ENCODE measurements at places on chromosomes 11 and 22.

DNA sequence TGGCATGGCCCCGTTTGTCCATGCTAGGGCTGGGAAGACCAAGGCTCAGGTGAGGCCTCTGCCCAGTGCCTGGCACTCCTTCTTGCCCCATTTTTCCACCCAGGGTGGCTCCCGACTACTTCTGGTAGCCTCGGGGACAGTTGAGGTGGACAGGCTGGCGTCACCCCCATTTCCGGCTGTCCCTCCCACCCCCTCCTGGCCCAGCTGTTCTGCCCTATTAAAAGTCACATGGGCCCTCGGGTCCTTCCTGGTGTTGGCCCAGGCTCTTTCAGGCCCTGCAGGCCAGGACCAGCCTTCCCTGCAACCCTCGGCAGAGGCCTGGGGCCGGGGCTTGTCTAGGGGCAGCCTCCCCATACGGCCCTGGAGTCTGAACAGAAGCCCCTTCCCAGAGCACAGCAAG lies 9.5 kb downstream of the CD81 start:
- no peaks in the 10 kb centered on the region for H3K36me3 ChIP-seq
- H3K27me3 ChIP-seq: no peaks in the 10 kb centered on the region
- H3K27ac ChIP-seq: no peak overlapping the region
- H3K4me1 ChIP-seq: peaks cover 60% of the 10 kb centered on the region
- H3K4me3 ChIP-seq: no peak overlapping the region

GRCh38 chr11:1437500-1437899 lies 47.8 kb downstream of the BRSK2 start:
- DNase-seq: no peak
- H3K4me1 ChIP-seq: peaks cover 45% of the 10 kb centered on the region
- H3K27me3 ChIP-seq: no peaks in the 10 kb centered on the region
- H3K27ac ChIP-seq: peak overlapping the region; percentile 41
- H3K4me3 ChIP-seq: no peak overlapping the region
- no peaks in the 10 kb centered on the region for H3K36me3 ChIP-seq

GRCh38 chr11:73106347-73106746 lies 35.8 kb downstream of the FCHSD2 start:
- H3K4me1 ChIP-seq: no peaks in the 10 kb centered on the region
- H3K27me3 ChIP-seq: no peaks in the 10 kb centered on the region
- H3K4me3 ChIP-seq: no peak overlapping the region

- DNase-seq: no peak
- no peaks in the 10 kb centered on the region for H3K4me1 ChIP-seq
- H3K36me3 ChIP-seq: no peaks in the 10 kb centered on the region
Measured at GRCh38 chr11:133678191-133678590, 145.9 kb upstream of the OPCML start.

DNA sequence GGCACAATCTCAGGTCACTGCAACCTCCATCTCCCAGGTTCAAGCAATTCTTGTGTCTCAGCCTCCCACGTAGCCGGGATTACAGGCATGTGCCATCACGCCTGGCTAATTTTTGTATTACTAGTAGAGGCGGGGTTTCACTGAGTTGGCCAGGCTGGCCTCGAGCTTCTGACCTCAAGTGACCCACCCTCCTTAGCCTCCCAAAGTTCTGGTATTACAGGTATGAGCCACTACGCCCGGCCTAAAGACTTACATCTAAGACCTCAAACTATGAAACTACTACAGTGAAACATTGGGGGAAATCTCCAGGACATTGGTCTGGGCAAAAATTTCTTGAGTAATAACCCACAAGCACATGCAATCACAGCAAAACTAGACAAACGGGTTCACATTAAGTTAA lies 13.8 kb upstream of the FAM181B start:
- H3K4me3 ChIP-seq: no peak overlapping the region
- no peak for DNase-seq
- H3K4me1 ChIP-seq: no peaks in the 10 kb centered on the region
- peaks cover 9% of the 10 kb centered on the region for H3K27me3 ChIP-seq
- H3K27ac ChIP-seq: no peak overlapping the region
- H3K36me3 ChIP-seq: no peaks in the 10 kb centered on the region

DNA sequence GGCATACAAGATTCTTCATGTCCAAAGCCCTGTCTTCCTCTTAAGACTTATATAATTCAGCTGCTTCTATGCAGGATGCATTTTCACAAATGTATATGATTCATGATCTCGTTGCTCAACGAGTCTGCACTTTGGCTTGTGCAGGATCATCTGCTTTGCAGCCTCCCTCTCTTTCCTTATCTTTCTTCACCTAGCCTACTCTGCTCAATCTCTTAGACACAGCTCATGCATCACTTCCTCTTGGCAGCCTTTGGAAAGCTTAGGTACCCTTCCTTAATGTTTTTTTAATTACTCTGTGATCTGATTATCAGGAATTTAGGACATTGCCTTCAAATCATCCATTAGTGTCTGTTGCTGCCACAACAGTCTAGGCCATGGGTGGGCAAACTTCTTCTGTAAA lies 673.8 kb downstream of the NELL1 start:
- H3K36me3 ChIP-seq: no peaks in the 10 kb centered on the region
- no peak for DNase-seq

- no peak overlapping the region for H3K27ac ChIP-seq
- H3K4me1 ChIP-seq: no peaks in the 10 kb centered on the region
- H3K36me3 ChIP-seq: no peaks in the 10 kb centered on the region
- no peaks in the 10 kb centered on the region for H3K27me3 ChIP-seq
Measured at GRCh38 chr22:24801901-24802465, 4.0 kb upstream of the SGSM1 start.

DNA sequence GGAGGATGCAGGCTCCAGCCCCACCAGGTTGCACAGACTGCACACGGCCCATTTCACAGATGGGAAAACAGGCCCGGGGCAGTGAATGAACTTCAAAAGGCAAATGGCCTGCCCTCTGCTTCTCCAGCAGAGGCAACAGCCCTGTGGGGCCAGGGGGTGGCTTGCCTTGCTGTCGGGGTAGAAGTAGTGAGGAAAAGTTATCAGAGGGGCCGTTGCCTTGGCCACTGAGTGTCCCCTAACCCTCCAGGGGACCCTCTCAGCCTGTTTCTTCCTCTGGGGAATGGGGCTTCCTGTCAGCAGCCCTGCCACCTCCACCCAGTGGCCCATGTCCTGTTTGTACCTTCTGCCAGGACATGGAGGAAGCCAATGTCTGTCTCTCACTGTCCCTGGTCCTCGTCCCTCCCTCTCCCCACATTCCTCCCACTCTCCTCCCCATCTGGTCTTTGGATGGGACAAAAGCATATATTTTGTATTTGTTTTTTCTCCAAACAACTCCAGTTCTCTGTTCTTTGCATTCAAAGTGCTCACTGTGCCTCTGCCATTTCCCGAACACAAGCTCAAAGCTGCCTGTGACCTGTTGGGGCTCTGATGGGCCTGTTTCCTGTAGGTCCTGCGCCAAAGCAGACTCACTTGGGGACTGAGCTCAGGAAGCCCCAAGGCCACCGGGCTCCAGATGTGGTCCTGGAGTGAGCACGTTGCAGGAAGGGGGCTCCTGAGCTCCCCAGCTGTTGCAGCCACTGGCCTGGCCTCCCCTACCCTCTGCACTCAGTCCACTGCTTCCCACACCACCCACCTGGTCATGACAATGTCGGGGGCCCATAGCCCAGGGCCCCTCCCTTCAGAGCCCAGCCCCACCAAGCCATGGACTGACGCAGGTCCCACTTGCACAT lies 9.5 kb downstream of the MAP4K2 start:
- no peak for DNase-seq
- H3K4me3 ChIP-seq: no peak overlapping the region
- H3K4me1 ChIP-seq: no peaks in the 10 kb centered on the region
- no peaks in the 10 kb centered on the region for H3K36me3 ChIP-seq
- H3K27ac ChIP-seq: no peak overlapping the region
- no peaks in the 10 kb centered on the region for H3K27me3 ChIP-seq

GRCh38 chr11:65500387-65501185 lies 1.7 kb downstream of the MALAT1 start:
- peak overlapping the region; percentile 78 for H3K4me3 ChIP-seq
- no peaks in the 10 kb centered on the region for H3K27me3 ChIP-seq
- H3K36me3 ChIP-seq: peaks cover 61% of the 10 kb centered on the region
- peak overlapping the region; percentile 100 for H3K27ac ChIP-seq
- no peak for DNase-seq
- H3K4me1 ChIP-seq: peaks cover 28% of the 10 kb centered on the region

- H3K27me3 ChIP-seq: no peaks in the 10 kb centered on the region
- no peaks in the 10 kb centered on the region for H3K36me3 ChIP-seq
- peak overlapping the region; percentile 93 for H3K27ac ChIP-seq
- peak overlapping the region; percentile 53 for H3K4me3 ChIP-seq
Measured at GRCh38 chr22:23520863-23521440, 59.1 kb downstream of the IGLL1 start.

- no peak overlapping the region for H3K27ac ChIP-seq
- H3K4me1 ChIP-seq: no peaks in the 10 kb centered on the region
- H3K36me3 ChIP-seq: no peaks in the 10 kb centered on the region
Measured at GRCh38 chr22:39664485-39665200, 94.1 kb downstream of the CACNA1I start.

DNA sequence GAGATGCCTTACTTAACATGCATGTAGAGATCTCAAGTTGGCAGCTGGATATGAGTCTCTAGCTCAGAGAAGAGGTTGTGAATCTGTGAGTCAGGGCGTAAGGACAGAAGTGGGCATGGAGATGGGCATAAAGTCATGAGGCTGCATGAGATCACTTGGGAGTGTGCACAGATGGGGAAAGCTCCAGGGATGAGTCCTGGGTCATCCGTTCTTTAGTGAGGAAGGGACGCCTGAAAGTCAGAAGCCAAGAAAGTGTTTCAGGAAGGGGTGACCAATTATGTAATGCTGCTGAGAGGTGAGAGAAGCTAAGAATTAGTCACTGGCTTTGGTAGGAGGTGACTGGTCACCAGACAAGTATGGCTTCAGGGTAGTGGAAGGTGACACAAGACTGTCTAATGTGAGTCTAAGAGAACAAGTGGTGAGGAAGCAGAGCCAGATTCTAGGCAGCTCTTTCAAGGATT lies 6.7 kb downstream of the ACP2 start:
- H3K4me1 ChIP-seq: no peaks in the 10 kb centered on the region
- H3K4me3 ChIP-seq: no peak overlapping the region
- no peaks in the 10 kb centered on the region for H3K36me3 ChIP-seq

- no peaks in the 10 kb centered on the region for H3K36me3 ChIP-seq
- H3K27me3 ChIP-seq: no peaks in the 10 kb centered on the region
- H3K4me1 ChIP-seq: no peaks in the 10 kb centered on the region
- DNase-seq: peak; percentile 51
- no peak overlapping the region for H3K27ac ChIP-seq
Measured at GRCh38 chr11:46315033-46315738, 32.1 kb upstream of the DGKZ start.

- DNase-seq: no peak
- H3K36me3 ChIP-seq: no peaks in the 10 kb centered on the region
- no peak overlapping the region for H3K4me3 ChIP-seq
- H3K27me3 ChIP-seq: peaks cover 48% of the 10 kb centered on the region
Measured at GRCh38 chr11:134669796-134670195, 257.8 kb upstream of the B3GAT1 start.

GRCh38 chr11:35114906-35115687 lies 23.9 kb upstream of the CD44 start:
- DNase-seq: no peak
- H3K27ac ChIP-seq: peak overlapping the region; percentile 60
- H3K4me3 ChIP-seq: no peak overlapping the region
- no peaks in the 10 kb centered on the region for H3K36me3 ChIP-seq

- H3K36me3 ChIP-seq: peaks cover 21% of the 10 kb centered on the region
- no peaks in the 10 kb centered on the region for H3K27me3 ChIP-seq
Measured at GRCh38 chr11:36498721-36499120, 11.4 kb downstream of the TRAF6 start.
